Tibial nerve (tissue), 4 donors: ENCODE measurements at places on chromosomes 13 and 19.

GRCh38 chr19:53868091-53868891 lies 608 bp downstream of the MYADM start:
- DNase-seq = no peak

GRCh38 chr19:37082307-37082706 lies 4.1 kb downstream of the ZNF420 start:
- no peak for DNase-seq

GRCh38 chr13:43846496-43847158 lies 32.9 kb downstream of the CCDC122 start:
- no peak for DNase-seq

- DNase-seq = no peak
Measured at GRCh38 chr19:3515891-3516422, 9.8 kb downstream of the FZR1 start.

- DNase-seq = no peak
Measured at GRCh38 chr13:27403203-27403678, 21.2 kb upstream of the GTF3A start.

- DNase-seq = no peak
Measured at GRCh38 chr13:50152224-50152623, 137.0 kb downstream of the KCNRG start.

- no peak for DNase-seq
Measured at GRCh38 chr13:28347456-28348371, 147.2 kb downstream of the FLT1 start.

DNA sequence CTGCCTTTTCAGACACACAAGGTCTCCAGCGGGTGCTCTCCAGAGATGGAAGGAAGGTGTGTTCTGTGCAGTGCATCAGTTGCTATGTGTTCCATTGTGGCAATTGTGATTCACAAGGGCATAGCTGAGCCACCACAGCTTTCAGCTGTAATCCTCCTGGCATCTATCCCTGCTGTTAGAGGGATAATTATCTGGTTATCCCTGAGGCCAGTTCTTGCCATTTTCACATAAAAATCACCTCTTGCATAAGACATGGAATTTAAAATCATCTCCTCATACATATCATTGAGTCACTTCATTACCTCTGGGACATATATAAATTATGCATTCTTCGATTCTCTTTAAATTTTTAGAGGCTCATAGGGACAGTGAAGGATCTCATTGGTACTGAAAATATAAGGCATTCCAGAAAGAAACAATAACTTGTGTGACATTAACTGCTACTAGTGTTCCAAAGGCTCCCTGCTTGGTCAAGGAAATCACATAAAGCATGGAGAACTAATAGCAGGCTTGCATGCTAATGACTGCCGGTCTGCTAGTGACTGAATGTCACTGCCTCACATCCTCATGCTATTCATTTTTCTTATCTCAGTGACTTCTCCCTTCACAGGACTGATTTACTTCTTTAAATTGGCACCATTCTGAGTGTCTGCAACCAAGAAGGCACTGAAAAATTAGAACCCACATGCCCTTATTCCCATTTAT lies 214.0 kb downstream of the ENOX1 start:
- DNase-seq = no peak

GRCh38 chr19:13984875-13985741 lies 21.0 kb downstream of the RFX1 start:
- DNase-seq = no peak

- DNase-seq = no peak
Measured at GRCh38 chr19:23460656-23461055, 65.4 kb upstream of the ZNF91 start.

DNA sequence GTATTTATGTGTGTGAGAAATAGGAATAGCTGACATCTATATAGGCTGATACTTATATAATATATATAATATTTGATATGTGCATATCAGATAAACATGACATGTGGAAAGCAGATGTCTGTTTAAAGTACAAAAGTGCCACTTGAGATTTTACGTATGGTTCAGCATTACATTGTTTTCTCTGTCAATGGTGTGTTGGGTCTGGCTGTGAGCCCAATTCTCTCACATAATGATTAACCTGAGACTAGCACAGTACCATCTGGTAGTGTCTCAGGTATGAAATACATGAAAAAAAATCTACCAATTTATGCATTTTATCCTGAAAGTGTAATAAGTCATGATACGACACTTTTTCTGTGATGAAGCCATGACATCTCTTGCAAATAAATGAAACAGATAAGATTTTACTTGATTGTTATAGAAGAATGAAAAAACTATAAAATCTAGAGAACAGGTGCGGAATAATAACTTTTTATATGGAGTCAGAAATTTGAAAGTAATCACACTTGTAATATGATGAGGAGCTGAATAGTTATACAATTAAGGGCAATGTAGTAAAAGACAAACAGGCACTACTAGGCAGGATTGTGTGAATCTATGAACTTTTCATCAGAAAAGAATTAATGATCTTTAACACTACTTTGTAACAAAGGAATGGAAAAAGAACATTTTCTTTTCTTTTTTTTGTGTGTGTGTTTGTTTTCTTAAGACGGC lies 1405.0 kb downstream of the OLFM4 start:
- DNase-seq = no peak

GRCh38 chr13:107266657-107267056 lies 698.7 kb upstream of the ARGLU1 start:
- DNase-seq = no peak

GRCh38 chr13:28568286-28568685 lies 73.4 kb upstream of the FLT1 start:
- DNase-seq = no peak

GRCh38 chr13:92463134-92463533 lies 763.5 kb upstream of the GPC6 start:
- no peak for DNase-seq

- no peak for DNase-seq
Measured at GRCh38 chr19:47109541-47110375, 3.8 kb downstream of the ZC3H4 start.

DNA sequence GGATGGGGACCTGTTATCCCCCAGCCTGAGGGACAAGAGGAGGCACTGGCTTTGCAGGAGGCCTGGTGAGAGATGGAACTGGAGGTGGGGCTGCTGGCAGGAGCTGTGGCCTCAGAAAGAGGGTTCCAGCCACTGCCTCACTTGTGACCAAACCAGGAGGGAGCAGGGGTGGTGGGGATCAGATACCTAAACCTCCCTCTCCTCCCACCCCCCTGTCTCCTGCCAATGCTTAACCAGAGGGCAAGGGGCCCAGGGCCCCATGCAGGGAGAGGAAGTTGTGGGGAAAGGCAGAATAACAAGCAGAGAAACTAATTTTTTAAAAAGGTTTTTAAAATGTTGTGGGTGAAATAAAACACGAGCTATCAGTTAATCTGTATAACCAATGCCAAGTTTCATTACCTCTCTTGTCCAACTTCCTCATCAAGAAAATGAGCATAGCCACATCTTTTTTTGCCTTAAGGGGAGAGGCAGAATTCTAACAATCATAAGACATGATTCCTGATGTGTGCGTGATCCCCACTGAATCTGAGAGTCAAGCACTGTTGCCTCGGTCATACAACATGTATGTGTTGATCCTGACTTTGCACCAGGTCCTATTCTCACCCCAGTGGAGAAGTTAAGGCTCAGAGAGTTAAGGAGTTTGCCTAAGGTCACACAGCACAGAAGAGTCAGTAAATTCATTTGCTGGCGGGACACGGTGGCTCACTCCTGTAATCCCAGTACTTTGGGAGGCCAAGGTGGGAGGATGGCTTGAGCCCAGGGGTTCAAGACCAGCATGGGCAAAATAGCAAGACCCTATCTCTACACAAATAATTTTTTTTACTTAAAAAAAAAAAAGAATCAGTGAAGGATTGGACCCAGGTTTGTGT lies 12.9 kb downstream of the FXYD5 start:
- no peak for DNase-seq

DNA sequence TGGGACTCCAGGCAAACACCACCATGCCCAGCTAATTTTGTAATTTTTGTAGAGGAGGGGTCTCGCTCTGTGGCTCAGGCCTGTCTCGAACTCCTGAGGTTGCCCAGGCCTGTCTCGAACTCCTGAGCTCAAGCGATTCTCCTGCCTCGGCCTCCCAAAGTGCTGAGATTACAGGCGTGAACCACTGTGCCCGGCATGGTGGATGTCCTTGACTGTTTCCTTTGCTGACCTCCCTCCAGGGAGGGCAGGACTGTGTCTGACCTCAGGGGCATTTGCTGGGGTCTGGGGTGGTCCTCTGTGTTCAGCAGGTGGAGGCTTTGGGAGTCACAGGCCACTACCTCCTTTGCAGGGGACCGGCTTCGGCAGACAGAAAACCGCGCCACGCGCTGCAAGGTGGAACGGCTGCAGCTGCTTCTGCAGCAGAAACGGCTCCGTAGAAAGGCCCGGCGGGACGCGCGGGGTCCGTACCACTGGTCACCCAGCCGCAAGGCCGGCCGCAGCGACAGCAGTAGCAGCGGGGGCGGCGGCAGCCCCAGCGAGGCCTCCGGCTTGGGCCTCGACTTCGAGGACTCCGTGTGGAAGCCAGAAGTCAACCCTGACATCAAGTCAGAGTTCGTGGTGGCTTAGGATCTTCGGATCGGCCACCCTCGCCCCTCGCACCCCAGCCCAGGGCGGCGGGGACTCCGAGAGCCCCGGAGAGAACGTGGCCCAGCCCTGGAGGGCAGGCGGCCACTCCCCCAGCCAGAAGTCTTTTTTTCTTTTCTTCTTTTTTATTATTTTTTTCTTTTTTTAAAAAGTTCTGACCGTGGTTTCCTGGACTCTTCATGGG lies 8.5 kb downstream of the MIDN start:
- DNase-seq = no peak

DNA sequence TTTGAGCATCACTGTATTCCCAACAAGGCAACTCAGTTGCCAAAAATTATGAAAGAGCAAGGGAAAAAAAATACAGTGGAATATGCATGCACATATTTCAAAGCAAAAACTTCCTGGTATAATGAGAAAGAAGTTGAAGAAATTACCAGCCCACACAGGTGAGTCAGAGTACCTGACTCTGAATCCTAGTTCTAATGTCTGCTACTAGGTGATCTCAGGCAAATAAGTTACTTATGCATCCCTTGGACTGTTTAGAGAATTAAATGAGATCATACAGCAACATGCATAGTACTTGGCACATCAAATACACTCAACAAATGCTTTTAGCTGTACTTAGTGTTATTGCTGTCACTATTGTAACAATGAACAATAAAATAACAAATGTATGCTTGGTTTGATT lies 144.9 kb downstream of the MIPEP start:
- no peak for DNase-seq

- no peak for DNase-seq
Measured at GRCh38 chr19:1227304-1228054, 10.3 kb downstream of the CBARP start.

GRCh38 chr19:38632476-38633213 lies 13.7 kb downstream of the EIF3K start:
- DNase-seq = no peak

DNA sequence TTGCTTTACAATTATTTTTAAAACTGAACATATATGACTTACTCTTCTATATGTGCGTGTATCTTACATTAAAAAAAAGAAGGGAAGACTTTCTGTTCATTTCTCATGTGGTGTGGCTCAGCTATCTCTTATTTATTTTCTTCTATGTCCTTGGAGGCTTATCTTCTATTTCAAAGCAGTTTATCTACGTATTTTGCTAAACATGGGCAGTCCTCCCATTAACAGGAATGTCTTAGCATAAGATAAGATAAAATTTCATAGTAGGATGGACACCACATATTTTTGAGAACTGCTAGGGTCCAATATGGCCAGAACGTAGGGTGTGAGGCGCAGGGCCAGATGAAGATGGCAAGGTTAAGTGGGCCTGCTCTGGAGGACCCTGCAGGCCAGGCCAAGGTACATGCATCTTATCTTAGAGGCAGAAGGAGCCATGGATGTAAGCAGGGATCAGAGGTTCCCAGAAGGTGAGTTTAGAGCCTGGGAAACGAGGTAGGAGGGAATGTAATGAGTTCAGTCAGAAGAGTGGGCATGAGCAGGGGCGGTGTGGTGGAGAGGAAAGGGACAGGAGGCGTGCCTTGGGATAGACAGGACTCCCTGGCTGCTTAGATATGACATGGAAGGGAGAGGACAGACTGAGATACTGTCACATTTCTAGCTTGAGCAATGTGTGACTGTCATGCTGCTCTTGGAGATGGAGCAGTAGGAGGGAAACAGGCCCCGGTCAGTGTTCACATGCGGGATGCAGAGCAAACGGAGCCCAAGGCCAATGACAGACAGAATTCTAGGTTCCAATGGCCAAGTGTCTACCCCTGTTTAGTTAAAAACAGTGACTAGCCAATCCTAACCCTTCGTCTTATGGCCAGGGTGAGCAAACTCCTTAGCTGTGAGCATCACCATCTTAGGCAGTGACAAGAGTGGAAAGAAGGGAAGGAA lies 68.6 kb upstream of the MEDAG start:
- DNase-seq = no peak

DNA sequence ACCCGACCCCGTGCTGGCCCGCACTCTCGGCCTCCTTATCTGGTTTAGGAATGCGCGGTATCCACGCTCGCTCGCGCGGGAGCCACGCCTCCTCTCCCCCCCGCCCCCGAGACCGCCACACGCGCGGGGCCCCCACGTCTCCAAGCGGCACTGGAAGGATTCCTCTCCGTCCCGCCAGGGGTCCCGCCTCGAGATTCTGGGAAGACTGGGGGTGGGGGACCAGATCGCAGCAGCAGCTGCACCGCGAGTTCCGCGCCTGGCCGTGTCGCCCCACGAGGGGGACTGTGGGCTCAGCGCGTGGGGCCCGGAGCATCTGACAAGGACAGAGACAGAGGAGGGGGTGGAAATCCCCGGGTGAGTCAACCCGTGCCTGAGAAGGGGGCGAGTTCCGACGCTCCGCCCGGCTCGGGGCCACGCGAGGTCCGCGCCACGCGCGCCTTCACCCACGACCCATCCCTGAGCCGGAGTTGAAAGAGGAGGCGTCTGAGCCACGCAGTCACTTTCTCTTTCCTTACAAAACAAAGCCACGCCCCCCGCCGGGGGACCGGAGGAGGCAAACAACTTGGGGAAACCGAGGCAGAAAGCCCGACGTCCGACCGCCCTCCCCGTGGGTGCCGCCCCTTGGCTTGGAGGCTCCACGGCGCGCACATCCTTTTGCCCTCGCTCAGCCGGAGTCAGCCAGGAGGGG lies 814 bp downstream of the S1PR2 start:
- DNase-seq = peak; percentile 41

GRCh38 chr13:108618233-108618632 lies 11.2 kb upstream of the MYO16 start:
- no peak for DNase-seq

DNA sequence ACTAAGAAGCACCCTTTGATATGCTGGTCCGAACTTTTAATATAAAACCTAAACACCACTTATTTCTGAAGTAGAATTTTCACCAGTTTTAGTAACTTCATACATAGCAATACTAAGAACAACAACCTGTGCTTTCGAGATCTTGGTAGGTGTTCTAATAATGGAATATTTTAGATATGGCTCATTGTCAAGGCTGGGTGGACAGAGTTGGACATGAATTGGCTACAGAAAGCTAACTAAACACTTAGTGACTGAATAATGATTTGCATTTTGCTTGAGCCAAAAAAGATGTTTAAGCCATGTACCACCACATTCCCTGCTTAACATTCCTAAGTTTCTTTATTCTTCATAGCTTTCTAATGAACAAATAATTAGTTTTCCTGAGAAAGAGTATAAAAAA lies 344.3 kb upstream of the SGCG start:
- no peak for DNase-seq

GRCh38 chr19:49368711-49369358 lies 5.2 kb downstream of the DKKL1 start:
- DNase-seq = no peak

GRCh38 chr13:60165391-60166099 lies 1.8 kb upstream of the DIAPH3 start:
- no peak for DNase-seq

GRCh38 chr19:54154603-54155345 lies 4.7 kb downstream of the LENG1 start:
- no peak for DNase-seq

- DNase-seq = no peak
Measured at GRCh38 chr19:38880076-38880881, 2.2 kb upstream of the RINL start.
